CD4-positive, alpha-beta T cell treated with Interleukin-6 at 100 ng/mL for 8 hours (primary cell): ENCODE measurements at places on chromosomes 7 and 10.

GRCh38 chr7:6430271-6430940, 17.3 kb downstream of the DAGLB start:
- no peak for DNase-seq

- no peak for DNase-seq
These were observed 6.2 kb downstream of the EIF3B start for GRCh38 chr7:2360796-2361195.

DNA sequence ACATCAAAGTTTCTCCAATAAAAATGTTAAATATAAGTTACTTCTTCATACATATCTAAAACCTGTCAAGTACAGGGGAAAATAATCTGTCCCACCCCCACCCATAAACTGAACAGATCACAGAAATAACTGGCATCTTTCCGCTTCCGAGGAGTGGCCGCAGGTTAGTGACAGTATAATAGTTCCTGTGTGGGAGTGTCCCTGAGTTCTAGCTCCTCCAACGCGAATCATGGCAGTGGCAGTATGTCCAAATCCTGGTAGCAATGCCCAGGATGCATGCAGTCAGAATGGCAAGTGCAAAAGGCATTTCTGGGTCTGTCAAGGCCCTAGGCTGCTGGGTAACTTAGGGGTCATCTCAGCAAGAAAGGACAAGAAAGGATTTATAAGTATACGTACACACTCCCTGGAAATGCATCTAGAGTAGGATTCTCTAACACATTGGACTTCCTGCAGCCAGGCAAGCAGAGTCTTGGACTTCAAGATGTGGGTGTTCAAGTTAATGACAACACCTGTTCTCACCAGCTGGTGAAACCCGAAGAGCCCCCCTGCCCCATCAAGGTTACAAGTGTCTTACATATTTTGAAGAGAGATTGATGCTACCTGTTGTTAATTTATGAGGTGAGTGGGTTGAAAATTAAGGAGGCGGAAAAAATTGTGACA, 94.4 kb upstream of the COL1A2 start:
- DNase-seq = no peak

DNA sequence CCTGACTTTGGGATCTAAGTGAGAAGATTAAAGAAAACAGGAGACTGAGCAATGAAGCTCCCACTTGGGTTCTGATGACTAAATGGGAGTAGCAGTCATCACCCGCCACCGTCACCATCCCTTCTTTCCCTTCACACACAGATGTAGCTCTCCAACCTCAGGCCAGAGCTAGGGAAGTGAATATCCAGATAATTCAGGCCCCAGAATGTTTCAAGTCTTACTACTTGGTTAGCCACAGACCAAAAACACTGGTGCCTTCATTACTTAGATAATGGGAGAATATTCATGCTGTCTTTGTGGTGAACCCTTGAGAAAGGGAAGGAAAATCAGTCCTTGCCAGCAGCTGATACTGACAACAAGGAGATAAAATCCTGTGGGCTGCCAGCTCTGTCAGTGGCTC, 100.7 kb downstream of the OSBPL3 start:
- DNase-seq = no peak

DNA sequence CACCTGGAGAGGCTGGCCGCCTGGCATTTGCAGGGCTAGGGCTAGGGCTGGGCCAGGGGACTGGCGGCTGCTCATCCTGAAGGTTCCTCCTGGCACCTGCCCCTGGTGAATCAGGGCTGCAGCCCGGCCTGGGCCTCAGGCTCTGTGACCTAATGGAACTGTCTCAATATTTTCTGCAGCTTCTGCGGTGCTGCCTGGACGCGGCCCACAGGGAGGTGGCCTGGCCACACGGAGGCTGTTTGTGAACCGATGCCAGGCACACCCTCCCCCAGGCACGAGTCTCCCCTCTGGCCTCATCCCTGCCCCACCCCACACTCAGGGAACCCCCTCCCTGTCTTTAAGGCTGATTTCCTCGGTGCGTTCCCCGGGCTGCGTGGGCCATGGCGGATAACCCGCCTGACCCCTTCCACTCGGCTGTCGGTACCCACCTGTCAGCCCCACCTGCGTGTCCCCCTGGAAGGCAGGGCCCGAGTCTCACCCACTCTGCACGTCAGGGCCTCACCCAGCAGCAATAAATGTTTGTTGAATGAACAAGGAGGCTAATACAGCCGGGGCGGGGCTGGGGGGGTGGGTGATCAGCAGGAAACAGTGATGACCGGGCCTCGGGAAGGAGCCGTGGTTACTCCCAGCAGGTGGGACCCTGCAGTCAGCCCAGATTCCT, 54.5 kb upstream of the DNAJB6 start:
- no peak for DNase-seq

GRCh38 chr10:57593983-57594573, 673.6 kb downstream of the IPMK start:
- DNase-seq = no peak

DNA sequence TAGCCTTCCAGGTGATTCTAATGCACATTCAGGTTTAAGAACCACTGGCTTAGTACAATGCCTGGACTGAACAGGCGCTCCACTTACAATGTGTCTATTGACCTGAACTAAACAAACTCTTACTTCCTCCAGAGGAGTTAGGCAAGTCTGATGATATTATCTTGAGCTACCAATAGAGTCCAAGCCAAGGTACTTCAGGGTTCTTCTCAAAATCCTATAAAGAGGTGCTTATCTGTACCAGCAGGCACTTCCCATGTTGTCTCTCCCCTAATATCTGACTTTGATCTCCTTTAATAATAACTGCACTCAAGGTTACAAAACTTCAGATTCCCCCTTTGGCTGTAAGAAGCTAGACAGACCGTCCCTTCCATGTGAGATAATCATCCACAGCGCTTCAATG, 157.0 kb upstream of the SVIL start:
- DNase-seq = no peak

- no peak for DNase-seq
These were observed 163.3 kb downstream of the THSD7A start for GRCh38 chr7:11668727-11669126.

DNA sequence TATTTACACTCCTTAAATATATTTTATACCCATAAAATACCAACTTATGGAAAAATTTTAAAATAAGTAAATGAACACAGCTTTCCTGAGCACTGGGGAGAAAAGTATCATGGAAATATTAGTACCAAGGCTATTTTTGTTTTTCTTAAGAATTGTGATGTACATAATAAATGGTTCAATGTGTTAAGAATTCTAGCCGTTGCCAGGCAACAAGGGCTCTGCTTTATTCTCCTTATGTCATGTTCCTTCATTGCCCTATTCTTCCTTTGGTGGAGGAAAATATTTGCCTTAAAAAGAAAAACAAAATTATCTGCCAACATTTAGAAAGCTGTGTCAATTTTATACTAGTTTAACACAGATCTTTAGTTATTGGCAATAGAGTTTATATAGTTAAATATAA, 2.6 kb upstream of the ZPBP start:
- DNase-seq = no peak

GRCh38 chr10:106897719-106898118, 266.8 kb downstream of the SORCS1 start:
- DNase-seq = no peak

DNA sequence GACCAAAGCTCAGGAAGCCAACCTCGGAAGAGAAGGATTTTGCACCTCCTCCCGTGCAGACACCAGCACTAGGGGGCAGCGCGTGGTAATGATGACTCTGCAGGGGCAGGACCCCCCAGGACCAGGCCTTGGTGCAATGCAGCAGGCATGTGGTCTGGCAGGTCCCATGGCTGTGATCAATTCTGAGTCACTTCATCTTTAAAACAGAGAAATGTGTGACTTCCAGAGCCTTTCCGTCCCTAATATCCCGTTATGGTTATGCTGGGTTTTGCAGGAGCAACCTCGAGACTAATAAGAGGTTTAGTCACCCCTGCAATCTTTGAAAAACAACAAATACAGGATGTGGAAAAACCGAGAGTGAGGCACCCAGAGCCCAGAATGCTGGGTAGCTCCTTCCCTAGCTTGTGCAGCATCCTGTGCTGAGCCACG, 30.2 kb upstream of the GJD4 start:
- DNase-seq = no peak

- DNase-seq = no peak
These were observed 605.6 kb upstream of the CNTNAP2 start for GRCh38 chr7:145511004-145511403.

- DNase-seq = no peak
These were observed 1.7 kb downstream of the SORBS1 start for GRCh38 chr10:95559471-95559870.

DNA sequence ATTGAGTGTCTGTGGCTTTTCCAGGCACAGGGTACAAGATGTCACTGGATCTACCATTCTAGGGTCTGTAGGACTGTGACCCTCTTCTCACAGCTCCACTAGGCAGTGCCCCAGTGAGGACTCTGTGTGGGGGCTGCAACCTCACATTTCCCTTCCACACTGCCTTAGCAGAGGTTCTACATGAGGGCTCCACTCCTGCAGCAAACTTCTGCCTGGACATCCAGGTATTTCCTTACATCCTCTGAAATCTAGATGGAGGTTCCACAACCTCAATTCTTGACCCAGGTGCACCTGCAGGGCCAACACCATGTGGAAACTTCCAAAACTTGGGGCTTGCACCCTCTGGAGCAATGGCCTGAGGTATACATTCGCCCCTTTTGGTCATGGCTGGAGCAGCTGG, 183.7 kb downstream of the KCND2 start:
- no peak for DNase-seq

GRCh38 chr10:22335173-22335933, 9.9 kb upstream of the SPAG6 start:
- DNase-seq = peak; percentile 59

DNA sequence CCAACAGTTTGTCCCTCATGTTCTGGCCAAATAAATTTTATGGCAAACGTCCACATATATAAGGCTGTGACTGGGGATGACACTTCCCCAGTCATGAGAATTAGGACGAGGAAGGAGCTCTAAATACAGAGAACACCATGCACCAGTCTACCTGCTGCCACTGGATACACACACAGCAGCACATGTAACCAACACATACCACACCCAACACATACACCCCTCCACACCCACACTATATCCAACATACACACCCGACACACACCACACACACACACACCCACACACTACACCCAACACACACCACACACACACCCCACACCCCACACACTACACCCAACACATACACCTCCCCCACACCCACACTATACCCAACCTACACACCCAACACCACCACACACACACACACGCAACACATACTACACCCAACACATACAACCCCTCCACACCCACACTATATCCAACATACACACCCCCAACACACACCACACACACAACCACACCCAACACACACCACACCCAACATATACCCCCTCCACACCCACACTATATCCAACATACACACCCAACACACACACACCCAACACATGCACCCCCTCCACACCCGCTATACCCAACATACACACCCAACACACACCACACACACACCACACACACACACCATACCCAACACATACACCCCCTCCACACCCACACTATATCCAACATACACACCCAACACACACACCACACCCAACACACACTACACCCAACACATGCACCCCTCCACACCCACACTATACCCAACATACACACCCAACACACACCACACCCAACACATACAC, 74.1 kb downstream of the HIPK2 start:
- no peak for DNase-seq

DNA sequence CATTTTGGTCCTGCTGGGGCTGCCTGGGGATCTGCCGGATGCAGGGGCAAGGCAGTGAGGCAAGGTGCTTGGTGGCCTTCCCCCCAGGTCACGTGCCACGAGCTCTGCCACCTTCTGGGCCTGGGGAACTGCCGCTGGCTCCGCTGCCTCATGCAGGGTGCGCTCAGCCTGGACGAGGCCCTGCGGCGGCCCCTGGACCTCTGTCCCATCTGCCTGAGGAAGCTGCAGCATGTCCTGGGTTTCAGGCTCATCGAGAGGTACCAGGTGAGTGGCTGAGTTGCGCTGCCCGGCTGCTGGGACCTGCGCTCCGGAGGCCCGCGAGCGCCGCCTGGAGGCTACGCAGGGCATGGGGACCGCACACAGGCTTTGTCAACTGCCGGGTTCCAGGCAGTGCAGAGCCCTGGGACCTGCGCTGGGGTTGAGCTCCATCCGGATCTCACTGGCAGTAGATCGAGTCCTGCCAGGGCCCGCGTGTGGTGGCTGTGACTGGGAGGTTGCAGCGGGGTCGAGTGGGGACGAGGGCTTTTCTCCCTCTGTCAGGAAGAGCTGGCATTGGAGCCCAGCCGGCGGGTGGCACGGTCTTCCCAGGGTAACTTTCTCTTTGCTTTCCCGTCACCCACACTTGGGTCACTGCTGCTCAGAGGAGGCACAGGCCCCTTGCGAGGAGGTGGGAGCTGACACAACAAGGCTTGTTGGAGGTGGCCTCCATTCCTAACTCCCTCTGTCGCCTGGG, 21.7 kb downstream of the AMZ1 start:
- DNase-seq = peak; percentile 79

DNA sequence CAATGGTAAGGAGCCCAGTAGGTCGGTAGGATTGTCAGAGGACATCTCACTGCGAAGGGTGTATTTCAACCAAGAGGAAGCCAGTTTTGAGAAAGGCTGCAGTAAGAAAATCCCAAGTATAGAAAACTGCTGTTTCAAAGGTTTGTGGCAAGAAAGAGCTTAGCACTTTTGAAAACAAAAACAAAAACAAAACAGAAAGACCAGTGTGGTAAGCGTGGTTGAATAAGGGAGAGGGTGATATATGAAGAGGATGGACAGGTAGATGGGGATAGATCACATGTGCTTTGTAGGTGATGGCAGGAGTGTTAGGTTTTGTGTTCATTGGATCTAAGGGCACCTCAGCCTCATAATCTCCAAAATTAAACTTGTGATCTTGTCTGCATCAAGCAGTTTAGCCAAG, 141.6 kb upstream of the WNT16 start:
- no peak for DNase-seq

- no peak for DNase-seq
These were observed 43.9 kb upstream of the GPAM start for GRCh38 chr10:112227331-112227987.

DNA sequence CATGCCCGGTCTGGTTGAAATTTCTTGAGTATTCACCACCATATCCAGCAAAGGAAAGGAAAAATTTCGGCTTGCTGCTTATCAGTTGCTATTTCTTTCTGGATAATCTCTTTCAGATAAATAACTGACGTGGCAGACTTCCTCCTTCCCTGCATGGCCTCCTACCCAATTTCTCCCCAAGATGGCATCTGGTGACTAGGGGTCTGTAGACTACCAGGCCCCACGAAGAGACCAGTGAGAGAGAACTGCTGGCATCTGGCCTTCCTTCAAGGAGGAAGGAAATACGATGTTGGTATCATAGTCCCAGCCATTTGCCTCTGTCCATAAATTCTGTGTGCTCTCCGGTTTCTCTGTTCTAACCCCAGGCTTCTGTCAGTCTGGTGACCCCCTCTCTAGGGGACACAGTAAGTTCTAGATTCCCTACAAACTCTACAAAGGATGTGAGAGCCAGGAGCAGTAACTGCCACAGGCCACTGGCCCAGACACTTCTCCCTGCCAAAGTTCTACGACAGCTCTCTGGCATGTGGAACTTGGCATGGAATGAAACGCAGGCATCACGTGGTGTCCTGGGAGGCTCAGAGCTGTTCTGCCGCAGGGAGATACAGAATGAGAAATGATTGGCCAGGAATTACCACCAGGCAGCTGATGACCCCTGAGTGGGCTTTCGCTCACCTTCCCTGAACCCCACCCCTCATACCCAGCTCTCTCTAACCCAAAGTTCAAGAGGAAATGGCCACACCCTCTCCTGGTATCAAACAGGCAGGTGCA, 30.0 kb upstream of the MSRB2 start:
- DNase-seq = no peak
